ENCODE measurements at places on chromosomes 1 and 21. TPM values are rescaled to one million over a fixed set of nuclear protein-coding genes. Genes with fewer than 3 reads are reported as not detected.

GRCh38 chr1:116949213-116949985 is 39.7 kb downstream of the PTGFRN start:
- no peak for DNase-seq

DNA sequence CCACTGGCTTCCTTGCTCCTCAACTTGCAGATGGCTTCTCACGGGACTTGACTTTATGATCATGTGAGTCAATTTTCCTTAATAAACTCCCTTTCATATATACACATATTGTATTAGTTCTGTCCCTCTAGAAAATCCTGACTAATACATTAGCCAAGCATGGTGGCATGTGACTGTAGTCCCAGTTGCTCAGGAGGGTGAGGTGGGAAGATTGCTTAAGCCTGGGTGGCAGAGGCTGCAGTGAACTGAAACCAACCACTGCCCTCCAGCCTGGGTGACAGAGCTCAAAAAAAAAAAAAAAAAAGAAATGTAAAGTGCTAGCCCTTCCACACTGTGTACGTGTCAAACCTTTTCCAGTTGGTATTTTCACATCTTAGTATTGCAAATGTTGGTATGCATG is 857.0 kb downstream of the LTN1 start:
- no peak for DNase-seq

GRCh38 chr1:31659889-31660288 is 15.2 kb upstream of the PEF1 start:
- DNase-seq: no peak

DNA sequence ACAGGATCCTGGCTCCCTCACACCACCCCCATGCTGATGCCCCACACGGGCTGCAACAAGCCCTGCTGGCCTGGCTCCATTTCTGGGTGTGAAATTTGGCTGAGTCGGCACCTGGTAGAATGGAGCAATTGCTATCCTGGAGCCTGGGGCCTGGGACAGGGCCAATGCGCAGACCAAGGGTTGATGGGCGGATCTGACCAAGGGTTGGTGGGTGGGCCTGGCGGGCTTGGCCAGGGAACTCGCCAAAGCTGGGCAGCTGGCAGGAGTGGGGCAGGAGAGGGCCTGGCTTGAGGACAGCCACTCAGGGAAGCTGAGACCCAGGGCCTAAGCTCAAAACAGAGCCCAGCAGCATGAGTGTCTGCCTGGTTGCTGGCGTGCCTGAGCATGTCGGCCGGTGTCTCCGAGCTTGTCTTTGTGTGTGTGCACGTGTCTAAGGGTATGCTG is 70.9 kb upstream of the POU3F1 start:
- no peak for DNase-seq

Gene ASB17
- not detected for total RNA-seq

Gene ZYG11B
- 25.9 TPM for total RNA-seq

DNA sequence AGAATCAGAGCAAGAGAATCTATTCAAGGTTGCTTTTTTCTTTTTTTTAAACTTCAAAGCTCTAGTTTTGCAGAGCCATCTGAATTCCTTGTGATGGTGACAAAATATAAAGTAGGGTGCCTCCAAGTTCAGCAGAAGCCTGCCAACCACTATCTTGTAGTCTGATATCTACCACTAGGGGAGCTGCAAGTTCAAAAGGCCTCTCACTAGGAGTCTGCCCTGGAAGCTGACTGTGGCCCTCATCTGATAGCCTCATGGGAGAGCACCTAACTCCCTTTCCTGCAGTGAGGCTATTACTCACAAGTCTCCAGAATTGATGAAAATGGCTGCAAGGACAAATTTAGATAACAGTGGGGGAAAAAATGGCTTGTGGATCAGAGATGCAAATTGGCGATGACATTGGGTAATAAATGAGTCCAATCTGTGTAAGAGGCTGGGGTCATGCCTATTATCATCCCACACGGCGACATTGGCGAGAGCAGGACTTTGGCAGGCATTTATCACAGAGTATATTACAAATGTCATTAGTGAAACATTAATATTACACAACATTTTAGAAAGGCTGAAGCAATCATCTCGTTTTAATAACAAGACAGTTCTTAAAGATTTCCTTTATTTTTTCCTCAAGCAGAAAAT is 10.7 kb upstream of the ZP4 start:
- DNase-seq: peak; percentile 11

- no peak for DNase-seq
Observed at GRCh38 chr1:171717062-171717718, 24.7 kb downstream of the VAMP4 start.

DNA sequence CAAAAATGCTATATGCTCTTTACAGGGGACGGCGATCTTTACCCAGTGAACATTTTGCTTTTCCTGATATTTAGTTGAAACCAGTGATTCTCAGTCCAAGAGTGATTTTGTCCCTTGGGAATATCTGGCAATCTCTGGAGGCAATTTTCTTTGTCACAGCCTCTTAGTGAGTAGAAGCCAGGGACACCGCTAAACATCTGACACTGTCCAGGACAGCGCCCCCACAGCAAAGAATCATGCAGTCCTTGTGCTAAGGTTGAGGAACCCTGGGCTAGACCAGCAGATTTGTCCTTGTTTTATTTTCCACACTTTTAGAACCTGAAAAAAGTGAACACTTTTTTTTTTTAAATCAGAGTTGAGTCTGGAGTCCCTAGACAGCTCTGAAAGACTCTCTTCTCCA is 13.1 kb downstream of the EVA1C start:
- DNase-seq: peak; percentile 49

- no peak for DNase-seq
Observed at GRCh38 chr1:25338986-25339385, 852 bp downstream of the TMEM50A start.

DNA sequence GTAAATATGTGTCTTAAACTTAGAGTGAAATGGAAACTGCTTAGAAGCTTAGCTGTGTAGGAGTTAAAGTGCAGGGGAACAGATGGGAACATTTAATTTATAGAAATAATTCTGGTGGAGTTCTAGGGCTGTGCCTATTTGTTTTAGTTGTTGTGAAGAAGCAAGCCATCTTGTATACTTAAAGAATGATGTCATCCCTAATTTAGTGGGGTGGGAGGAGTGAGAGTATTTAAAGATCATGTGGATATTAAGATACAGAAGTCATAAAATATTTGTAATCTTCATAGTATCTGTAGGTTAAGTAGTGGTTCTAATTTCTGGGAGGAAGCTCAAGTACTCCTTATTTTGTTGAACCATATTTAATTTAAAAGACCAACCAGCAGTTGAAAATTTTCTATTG is 41.5 kb downstream of the BACH1 start:
- DNase-seq: no peak

DNA sequence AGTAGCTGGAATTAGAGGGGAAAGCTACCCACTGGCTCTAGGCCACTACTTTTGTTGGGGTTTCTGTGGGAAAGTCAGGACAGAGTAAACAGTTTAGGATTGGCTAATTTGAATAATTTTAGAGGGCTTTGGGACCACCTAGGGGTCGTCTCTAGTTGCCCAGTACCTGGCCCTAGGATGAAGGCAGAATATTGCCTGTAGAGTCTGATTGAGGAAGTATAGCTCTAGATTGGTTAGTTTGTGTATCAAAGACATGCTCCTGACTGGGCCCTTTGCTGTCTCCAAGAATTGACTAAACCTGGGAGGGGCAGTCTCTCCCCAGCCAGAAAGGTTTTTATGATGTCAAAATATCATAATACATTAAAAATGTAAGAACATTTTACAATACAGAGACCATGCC is 142.0 kb downstream of the POU2F1 start:
- no peak for DNase-seq

GRCh38 chr21:35601211-35601610 is 459.1 kb downstream of the SETD4 start:
- DNase-seq: no peak

- no peak for DNase-seq
Observed at GRCh38 chr21:42520628-42521253, 7.1 kb downstream of the SLC37A1 start.

Gene KIAA1614
- 0.94 TPM for total RNA-seq

DNA sequence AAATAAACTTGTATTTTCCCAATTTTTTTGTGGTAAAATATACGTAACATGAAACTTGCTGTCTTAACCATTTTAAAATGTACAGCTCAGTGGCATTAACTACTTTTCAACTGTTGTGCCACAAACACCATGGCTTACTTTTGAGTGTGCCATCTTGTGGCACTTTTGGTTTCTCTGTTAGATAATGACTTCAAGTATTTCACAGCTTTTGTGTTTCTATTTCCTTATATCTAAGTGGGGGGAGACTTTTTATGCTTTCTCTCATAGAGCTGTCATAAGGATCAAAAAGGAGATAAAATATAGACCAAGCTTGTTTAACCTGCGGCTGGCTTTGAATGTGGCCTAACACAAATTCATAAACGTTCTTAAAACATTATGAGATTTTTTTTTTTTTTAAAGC is 44.3 kb downstream of the CDC14A start:
- DNase-seq: no peak

DNA sequence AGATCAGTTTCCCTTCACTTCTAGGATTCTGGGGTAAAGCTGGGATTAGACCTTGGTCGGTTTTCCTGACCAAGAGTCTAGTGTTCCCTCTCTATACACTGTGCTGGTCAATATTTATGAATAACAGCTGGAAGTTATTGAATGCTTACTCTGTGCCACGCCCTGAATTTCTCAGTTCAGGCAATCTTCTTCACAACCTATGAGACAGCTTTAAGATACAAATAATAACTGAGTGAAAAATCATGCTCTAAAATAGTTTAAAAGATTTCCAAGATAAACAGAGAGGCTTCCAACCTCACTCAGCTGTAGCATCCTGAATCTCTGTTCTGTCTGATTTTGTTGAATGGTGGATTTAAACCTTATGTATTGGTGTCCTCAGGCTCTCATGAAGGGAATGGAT is 72.2 kb downstream of the GNG12 start:
- DNase-seq: no peak
